ENCODE measurements at places on chromosomes 1 and 21. TPM values are rescaled to one million over a fixed set of nuclear protein-coding genes. Genes with fewer than 3 reads are reported as not detected.

PLA2G5 gene
- polyA plus RNA-seq: not detected

PLEKHA6 gene
- polyA plus RNA-seq: 25.5 TPM

TEDDM1 gene
- not detected for polyA plus RNA-seq

NOS1AP gene
- 5.3 TPM for polyA plus RNA-seq

RPS8 gene
- 2,015 TPM for polyA plus RNA-seq

VWA5B1 gene
- 0.82 TPM for polyA plus RNA-seq

C1orf53 gene
- polyA plus RNA-seq: 1.1 TPM

FNDC5 gene
- 20.5 TPM for polyA plus RNA-seq

RBP7 gene
- not detected for polyA plus RNA-seq

PPM1J gene
- 1.7 TPM for polyA plus RNA-seq

TAS1R1 gene
- polyA plus RNA-seq: not detected

CHI3L1 gene
- not detected for polyA plus RNA-seq

IFNAR2 gene
- polyA plus RNA-seq: 3.2 TPM

CDCA8 gene
- 1.0 TPM for polyA plus RNA-seq

SH2D1B gene
- not detected for polyA plus RNA-seq

CFHR4 gene
- not detected for polyA plus RNA-seq

CALML6 gene
- not detected for polyA plus RNA-seq

CRYBG2 gene
- 0.18 TPM for polyA plus RNA-seq

CD247 gene
- polyA plus RNA-seq: 0.30 TPM

PDPN gene
- polyA plus RNA-seq: 0.63 TPM

PCBP3 gene
- polyA plus RNA-seq: 1.7 TPM

CYYR1 gene
- 0.58 TPM for polyA plus RNA-seq

KCNJ9 gene
- 8.0 TPM for polyA plus RNA-seq

LY9 gene
- not detected for polyA plus RNA-seq

NPHS2 gene
- not detected for polyA plus RNA-seq

PTAFR gene
- polyA plus RNA-seq: 0.12 TPM

TSPAN2 gene
- polyA plus RNA-seq: 34.4 TPM

FALEC gene
- not detected for polyA plus RNA-seq

ANKRD35 gene
- not detected for polyA plus RNA-seq

DYNLT5 gene
- not detected for polyA plus RNA-seq

TXNDC12 gene
- polyA plus RNA-seq: 33.3 TPM

LCE1A gene
- polyA plus RNA-seq: not detected

LRRC53 gene
- polyA plus RNA-seq: not detected

FAM72A gene
- polyA plus RNA-seq: 2.2 TPM

CACNA1S gene
- 0.05 TPM for polyA plus RNA-seq

KLF18 gene
- polyA plus RNA-seq: not detected

ITPKB gene
- 0.19 TPM for polyA plus RNA-seq

SPRR2D gene
- polyA plus RNA-seq: not detected

PPIH gene
- polyA plus RNA-seq: 61.9 TPM

RHD gene
- not detected for polyA plus RNA-seq

RFX5 gene
- polyA plus RNA-seq: 56.2 TPM

ID3 gene
- polyA plus RNA-seq: 10.2 TPM

CR1L gene
- not detected for polyA plus RNA-seq

AURKAIP1 gene
- polyA plus RNA-seq: 104 TPM

CLDN8 gene
- not detected for polyA plus RNA-seq

PLD5 gene
- polyA plus RNA-seq: 0.92 TPM

TRNP1 gene
- polyA plus RNA-seq: 17.2 TPM

CCDC185 gene
- polyA plus RNA-seq: not detected

TOR1AIP2 gene
- 44.7 TPM for polyA plus RNA-seq
